ENCODE measurements at places on chromosomes 7 and 10. TPM values are rescaled to one million over a fixed set of nuclear protein-coding genes. Genes with fewer than 3 reads are reported as not detected.

GRCh38 chr10:62778125-62778524 is 26.4 kb upstream of the ADO start:
- DNase-seq: no peak

The CFAP46 gene
- total RNA-seq: under 0.01 TPM

GRCh38 chr10:128530301-128530700 is 404.1 kb upstream of the MKI67 start:
- DNase-seq: no peak

- DNase-seq: no peak
These were observed 1123.5 kb upstream of the AUTS2 start for GRCh38 chr7:68474661-68475216.

GRCh38 chr7:27130540-27131389 is at the start of gene HOXA4:
TSS of gene HOXA4 (minus strand) at chr7:27130757. CDS start at chr7:27130733, 24 bp downstream.
- DNase-seq: peak; percentile 74

DNA sequence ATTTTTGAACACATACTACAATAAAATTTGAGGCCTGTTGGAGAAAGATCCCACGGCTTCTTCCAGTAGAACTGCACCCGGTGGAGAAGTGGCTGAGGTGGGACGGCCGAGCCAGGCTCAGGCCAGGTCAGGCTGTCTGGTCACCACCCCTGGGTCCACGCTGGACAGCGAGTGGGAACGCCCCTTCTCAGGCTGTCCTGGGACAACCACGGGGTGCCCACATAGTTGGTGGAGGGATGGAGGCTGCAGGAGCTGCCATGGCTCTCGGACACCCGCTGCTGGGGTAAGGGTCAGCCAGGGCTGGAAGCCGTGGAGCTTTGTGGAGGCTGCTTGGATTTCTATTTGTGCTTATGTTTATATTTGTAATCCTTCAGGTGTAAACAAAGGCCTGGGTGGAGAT is 206.5 kb downstream of the DNAJB6 start:
- DNase-seq: no peak

- DNase-seq: peak; percentile 10
These were observed 36.0 kb downstream of the COL17A1 start for GRCh38 chr10:104049504-104050250.

GRCh38 chr10:78629773-78630172 is 439.0 kb upstream of the ZMIZ1 start:
- no peak for DNase-seq

The FEZF1 gene
- total RNA-seq: not detected

GRCh38 chr10:131641231-131641630 is 259.6 kb upstream of the PPP2R2D start:
- no peak for DNase-seq

- no peak for DNase-seq
These were observed 168.2 kb downstream of the SEPTIN7 start for GRCh38 chr7:35969066-35969465.
